ENCODE measurements at places on chromosomes 7 and 10.

DNA sequence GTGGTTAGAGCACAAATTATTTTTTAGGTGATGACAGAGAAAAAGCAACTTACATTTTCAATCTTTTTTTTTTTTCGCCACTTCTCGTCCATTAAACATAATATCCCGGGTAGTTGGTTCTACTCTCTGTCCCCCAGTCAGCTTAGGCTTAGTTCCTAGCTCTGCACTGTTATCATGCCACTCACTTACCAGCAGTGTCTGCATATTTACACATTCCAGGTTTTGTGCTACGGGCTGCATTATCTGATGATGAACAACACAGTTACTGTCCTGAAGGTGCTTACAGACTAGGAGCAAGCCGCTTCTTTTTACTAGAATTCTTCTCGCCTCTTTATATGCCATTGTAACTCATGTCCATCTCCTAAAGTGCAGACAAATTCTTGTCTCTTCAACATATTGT lies 121.8 kb upstream of the NPVF start:
- DNase-seq, result no peak

DNA sequence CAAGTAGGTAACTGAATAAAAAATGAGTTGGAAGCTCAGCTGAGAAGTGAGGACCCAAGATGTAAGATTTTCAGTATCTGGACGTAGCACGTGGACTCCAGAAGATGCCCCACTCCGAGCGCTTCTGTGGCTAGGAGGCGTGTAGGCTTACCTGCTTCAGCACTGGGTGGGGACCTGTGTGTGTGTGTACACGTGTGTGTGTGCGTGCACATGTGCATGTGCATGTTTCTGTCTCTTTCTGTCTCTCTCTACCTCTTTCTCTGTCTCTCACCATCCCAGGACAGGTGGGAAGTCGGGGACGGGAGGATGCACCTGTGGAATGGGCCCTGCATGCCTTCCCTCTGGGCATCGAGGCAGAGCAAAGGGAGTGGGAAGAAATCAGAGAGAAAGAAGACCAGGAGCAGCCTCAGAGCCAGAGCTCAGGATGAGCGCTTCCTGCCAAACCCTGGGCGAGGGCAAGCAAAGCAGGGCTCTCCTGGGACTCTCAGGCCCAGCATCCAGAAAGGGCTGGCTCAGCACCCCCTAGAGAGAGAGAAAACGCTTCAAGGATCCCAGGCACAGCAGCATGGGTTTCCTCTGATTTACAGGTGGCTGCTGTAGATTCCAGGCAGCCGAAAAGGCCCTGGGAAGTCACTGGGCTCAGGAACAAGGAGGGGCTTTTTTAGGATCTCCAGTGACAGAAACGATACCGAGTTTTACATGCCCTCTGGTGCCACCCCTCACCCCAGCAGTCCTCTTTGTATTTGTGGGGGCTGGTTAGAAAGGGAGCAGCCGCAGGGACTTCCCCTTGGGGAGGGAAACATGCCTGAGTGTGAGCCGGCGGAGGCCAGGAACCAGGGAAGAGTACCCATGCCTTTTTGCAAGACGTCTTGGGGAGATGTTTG lies 28.5 kb downstream of the CXCL12 start:
- no peak for DNase-seq

- no peak for DNase-seq
Observed at GRCh38 chr10:131725581-131726069, 175.2 kb upstream of the PPP2R2D start.

- DNase-seq, result no peak
Observed at GRCh38 chr7:151020231-151020630, 4.1 kb downstream of the ATG9B start.

DNA sequence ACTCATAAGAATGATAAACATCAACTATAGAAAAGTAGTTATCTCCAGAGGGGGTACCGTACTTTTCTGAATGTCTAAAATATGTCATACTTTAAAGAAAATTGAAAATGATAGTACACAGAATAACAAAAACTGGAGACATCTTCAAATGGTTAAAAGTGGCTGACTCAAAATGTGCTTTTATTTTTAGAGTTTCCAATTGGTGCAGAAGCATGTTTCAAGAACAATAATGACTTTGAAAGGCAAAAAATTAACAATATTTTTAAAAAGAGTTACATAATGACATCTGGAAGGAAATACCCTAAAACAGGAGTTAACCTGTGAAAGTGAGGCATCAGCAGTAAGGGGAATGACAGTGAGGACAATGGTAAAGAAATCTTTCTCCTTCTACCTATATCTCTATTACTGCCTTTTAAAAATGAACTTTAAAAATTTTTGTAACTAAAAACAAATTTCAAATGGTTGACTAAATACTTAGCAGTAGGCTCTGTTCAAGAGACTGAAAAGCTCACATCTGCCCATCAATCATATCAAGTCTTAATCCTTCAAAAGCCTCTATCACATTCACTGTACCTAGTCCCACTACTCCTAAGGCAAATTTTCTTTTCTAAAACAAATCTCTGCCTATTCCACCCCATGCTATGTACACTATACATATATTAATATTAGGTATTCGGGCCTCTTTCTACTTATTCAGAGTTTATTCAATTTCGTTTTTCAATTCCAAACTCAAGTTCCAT lies 3.0 kb downstream of the ASZ1 start:
- no peak for DNase-seq

GRCh38 chr10:10797513-10797912 lies 220.2 kb upstream of the CELF2 start:
- DNase-seq, result no peak
